ENCODE measurements at places on chromosomes 12 and 14.

- no peak for DNase-seq
Measured at GRCh38 chr14:90517076-90517841, 120.4 kb downstream of the CALM1 start.

DNA sequence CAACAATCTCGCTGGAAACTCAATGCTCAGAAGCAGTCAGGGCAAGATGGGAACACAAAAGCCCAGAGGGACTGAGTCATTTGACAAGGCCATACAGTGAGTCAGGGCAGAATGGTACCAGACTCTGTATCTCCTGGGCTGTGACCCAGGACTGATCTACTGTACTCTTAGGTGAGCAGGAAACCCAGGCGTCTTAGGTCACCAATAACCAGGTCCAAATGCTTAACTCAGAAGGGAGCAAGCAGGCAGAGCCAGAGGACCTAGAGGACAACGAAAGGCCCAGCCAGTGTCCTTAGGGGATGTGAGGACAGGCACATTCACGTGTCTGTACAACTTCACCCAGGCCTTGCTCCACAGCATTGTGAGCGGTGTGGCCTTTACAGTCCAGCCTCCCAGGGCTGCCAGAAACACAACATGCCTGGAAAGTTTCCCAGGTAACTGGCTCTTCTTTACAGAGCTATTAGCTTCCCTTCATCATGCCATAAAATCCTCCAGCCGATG is 69.9 kb downstream of the ARL6IP4 start:
- no peak for DNase-seq

DNA sequence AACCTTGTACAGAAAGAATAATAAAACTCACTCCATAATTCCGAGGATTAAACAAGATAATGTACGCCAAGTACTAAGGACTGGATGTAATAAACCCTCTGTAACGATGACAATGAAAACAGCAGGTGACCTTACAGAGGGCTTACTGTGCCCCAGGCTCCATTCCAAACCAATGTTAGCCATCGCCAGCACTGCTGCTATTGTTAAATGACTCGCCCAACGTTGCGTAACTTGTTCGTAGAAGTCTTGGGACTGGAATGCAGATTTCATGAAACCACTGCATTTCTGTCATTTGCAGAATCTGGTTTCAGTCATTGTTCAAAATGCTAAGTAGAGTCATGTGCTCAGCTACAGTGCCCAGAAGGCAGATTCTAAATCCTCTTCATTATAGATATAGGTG is 728 bp upstream of the STON2 start:
- no peak for DNase-seq

DNA sequence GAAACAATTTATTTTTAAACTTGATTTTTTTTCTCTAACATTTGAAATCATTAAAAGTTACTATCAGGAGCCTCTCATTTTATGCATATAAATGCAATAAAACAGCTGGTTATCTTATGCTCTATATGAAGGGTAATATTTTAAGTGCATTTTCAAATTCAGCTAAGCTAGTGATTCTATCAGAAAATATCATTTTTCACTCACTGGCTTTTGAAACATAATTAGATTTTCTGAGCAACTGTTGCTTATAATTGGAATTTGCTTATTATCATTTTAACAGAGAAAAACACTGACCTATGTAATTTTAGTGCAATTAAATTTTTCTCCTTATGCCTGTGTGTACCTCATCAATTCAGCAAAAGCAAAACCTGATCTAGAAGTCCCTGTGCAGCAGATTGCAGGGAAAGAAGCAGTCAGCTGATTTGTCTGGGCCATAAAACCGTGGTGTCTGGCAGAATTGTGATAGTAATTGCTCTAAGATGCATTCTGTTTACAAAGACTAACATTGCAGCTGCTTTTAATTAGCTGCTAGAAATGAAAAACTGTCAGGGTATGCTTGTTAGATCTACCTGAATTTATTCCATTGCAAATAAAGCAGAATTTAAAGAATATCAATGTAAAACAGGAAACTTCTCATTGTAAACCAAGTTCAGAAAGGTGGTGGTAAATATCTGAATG is 75.0 kb downstream of the BICD1 start:
- no peak for DNase-seq

- DNase-seq: peak; percentile 45
Measured at GRCh38 chr14:89669193-89669592, 252.2 kb upstream of the FOXN3 start.

- no peak for DNase-seq
Measured at GRCh38 chr12:64609536-64610078, 688 bp upstream of the RASSF3 start.

- DNase-seq: no peak
Measured at GRCh38 chr12:127984386-127985055, 282.4 kb upstream of the TMEM132C start.

DNA sequence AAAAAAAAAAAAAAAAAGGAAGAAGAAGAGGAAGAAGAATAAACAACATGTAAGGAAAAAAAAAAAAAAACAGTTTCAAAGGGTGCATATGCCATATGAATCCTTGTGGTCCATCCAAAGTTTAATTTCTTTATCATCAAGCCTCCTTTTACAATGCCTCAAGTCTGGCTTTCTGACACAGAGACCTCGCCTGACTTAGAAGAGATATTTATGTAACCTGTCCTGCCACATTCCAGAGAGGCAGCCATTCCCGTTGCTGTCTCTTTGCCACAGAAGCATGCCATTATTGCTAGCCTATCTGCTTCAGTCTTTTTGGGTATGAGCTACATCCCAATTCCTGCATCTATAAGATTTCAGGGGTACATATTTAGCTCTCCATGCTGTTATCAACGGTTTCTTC is 596.7 kb upstream of the ATP2B1 start:
- no peak for DNase-seq

DNA sequence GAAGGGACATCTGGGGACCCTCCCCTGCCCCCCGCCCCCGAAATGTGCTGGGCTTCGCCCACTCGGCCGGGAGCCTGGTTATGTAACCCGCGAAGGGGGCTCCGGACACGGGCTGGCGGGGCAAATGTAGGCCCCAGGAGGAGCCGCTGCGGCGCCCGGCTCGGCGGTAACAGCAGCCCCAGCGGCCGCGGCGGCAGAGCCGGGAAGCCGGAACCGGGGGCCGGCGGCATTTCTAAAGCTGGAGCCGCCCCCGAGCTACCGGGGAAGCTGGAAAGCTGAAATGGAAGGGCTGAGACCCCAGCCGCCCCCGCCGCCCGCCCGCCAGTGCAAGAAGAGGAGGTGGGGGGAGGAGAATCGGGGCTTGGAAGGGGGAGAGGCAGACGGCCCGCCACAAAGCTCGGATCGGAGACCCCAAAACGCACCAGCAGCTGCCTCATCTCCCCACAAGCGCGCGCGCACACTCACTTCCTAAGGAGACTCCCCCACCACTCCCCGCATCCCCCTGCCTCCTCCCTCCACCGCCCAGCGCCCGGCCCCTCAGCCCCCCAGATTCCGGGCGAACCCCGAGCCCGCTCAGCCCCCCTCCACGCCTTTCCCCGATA is 1.5 kb downstream of the KDM2B start:
- DNase-seq: no peak

DNA sequence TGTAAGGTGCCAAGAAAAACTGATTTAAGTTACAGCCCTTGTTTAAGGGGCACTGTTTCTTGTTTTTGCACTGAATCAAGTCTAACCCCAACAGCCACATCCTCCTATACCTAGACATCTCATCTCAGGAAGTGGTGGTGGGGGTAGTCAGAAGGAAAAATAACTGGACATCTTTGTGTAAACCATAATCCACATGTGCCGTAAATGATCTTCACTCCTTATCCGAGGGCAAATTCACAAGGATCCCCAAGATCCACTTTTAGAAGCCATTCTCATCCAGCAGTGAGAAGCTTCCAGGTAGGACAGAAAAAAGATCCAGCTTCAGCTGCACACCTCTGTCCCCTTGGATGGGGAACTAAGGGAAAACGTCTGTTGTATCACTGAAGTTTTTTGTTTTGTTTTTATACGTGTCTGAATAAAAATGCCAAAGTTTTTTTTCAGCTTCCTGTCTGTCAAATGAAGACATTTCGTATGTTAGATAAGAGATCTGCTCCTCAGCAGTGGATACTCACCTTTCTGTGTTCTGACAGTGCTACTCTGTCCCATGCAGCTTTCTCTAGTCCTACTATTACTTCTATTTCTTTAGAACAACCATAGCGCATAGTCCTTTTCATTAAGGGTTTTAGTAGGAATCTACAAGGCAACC is 1.2 kb upstream of the PA2G4 start:
- DNase-seq: no peak

DNA sequence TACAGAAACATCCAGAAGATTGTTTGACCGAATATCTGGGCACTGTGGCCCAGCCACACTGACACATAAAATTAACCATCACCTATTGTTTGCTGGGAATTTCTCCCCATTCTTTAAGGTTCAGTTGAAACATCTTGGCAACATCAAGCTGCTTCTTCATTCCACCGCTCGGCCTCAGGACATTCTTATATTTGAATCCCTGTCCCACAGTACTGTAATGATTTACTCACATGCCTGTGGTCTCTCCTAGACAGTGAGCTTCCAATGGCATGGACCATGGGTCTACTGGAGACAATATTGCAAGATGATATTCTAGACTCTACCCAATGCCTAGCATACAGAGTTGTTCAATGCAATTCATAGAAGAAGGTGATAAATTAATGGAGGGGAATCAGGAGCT is 56.1 kb downstream of the EMP1 start:
- no peak for DNase-seq

DNA sequence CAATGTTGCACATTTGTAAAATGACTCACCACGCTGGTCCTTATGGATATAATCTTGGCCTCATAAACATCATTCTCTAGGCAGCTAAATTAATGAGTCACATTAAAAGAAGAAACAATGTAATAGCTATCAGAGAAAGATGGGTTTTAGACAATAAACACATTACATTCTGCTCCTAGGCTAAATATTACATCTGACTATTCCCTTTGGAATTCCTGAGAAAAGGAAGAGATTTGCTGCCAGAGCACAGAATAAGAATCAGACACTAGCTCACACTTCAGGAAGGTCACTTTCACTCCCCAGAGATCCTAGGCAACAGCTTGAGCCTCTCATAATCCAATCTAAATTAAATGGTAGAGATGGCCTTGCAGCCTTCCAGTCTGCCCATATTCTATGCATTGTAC is 218.2 kb downstream of the PTPRO start:
- DNase-seq: no peak

- DNase-seq: no peak
Measured at GRCh38 chr12:26090836-26091510, 33.9 kb downstream of the BHLHE41 start.

- DNase-seq: no peak
Measured at GRCh38 chr14:61653507-61653906, 41.8 kb upstream of the HIF1A start.

DNA sequence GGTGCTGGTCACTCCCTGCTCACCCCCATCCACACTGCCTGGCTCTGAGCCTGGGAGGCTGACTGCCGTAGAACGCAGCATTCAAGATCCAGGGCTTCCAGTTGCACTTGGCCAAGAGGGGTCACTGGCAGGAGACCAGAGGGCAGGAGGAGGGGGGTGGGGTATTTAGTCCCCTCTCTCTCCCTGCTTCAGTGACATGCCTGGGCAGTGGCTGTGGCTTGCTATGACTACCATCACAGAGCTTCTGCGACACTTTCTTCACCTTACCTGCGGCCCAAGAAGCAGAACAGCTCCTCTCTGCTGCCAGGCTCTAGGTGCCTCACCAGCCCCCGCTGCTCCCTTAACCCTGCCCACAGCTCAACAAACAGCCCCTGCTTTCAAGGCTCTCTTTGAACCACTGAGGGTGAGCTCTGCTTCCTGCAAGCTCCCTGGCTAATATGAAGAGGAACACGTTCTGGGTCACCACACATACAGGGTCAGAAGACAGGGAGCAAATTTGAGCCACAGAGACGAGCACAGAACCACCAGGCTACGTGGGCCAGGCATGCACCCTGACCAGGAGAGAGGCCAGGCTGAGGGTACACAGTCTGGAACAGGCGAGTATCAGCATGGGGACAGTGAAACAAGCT is 55.7 kb downstream of the ITPK1 start:
- DNase-seq: no peak

DNA sequence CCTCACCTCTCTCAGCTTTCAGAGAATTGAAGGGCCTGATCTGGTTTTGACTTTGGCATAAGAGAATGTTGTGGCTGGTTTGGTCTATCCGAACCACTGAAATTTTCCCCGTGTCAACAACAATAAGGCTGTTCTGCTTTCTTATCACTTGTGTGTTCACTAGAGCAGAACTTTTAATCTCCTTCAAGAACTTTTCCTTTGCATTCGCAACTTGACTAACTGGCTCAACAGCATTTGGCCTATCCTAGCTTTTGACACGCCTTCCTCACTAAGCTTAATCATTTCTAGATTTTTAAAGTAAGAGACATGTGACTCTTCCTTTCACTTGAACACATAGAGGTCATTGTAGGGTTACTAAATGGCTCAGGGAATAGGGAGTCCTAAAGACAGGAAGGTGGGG is 25.9 kb upstream of the EDDM3A start:
- DNase-seq: no peak

DNA sequence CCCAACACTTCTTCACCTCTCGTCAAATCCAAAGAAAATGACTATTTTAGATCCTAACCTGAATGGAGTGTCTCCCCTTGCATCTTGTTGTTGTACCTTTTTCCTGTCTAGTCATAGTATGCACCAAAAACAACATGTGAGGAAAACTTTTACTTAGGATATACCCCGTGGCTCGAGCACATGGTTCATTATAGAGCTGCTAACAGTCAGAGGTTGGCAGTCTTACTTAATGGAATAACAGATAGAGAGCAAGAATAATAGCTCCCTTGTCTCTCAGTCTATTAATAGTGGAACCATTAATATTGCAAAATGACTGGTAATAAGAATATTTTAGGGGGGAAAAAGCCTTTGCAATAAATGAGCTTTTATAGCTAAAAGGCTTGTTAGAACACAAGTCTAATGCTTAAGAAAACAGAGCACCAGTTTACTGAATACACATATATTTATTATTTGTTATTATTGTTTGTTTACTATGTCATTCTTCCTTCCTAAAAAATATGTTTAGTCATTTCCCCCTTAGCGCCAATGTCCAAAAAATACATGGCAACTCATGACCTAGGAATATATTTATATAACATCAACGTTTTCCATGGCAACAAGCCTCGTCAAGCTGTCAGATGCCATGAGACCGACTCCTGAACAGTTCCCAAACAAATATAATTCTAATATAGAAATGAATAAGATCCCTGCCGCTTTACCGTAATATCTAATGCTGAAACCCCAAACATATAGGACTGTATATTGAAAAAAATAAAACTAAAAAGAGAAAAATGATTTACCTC is 592.4 kb downstream of the SOX5 start:
- DNase-seq: no peak

- DNase-seq: no peak
Measured at GRCh38 chr12:52189376-52190174, 2.2 kb downstream of the KRT80 start.

GRCh38 chr12:14723763-14724162 is 27.4 kb upstream of the GUCY2C start:
- no peak for DNase-seq

DNA sequence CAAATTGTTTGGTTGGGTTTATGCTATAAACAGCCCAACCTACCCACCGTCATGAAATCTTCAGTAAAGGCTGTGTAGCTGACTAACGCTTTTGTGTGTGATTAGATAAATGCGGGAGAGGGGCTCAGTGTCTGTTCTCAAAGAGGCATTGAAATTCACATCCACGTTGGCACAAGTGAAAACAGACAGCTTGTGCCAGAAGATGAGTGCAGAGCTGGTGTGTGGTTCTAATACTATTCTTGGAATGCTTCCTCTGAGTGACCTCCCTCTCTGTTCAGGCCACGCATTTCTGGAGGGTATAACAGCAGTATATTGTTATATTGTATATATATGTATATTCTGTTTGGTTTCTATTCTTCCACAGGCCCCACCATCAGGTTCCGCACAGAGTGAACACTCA is 263.8 kb downstream of the APAF1 start:
- no peak for DNase-seq

- no peak for DNase-seq
Measured at GRCh38 chr14:29800961-29801360, 126.7 kb downstream of the PRKD1 start.

Measured in CMK (cell line).